ENCODE measurements at places on chromosomes 1 and 21. TPM values are rescaled to one million over a fixed set of nuclear protein-coding genes. Genes with fewer than 3 reads are reported as not detected.

CHRM3 gene
- total RNA-seq: 0.11 TPM

FAM163A gene
- total RNA-seq: not detected

NPR1 gene
- total RNA-seq: 0.16 TPM

AMY2A gene
- 0.33 TPM for total RNA-seq

DCLRE1B gene
- 22.8 TPM for total RNA-seq

E2F2 gene
- 25.3 TPM for total RNA-seq

PPOX gene
- 48.5 TPM for total RNA-seq

CTSE gene
- 0.18 TPM for total RNA-seq

BSDC1 gene
- 84.8 TPM for total RNA-seq

GBP5 gene
- 0.40 TPM for total RNA-seq

PALMD gene
- total RNA-seq: 3.5 TPM

S100A3 gene
- total RNA-seq: 0.34 TPM

BMP8A gene
- total RNA-seq: 0.16 TPM

TTF2 gene
- total RNA-seq: 62.5 TPM

LAMC2 gene
- 0.02 TPM for total RNA-seq
